NCI-H146 (cell line): ENCODE measurements at places on chromosomes 2 and 18.

- DNase-seq, result no peak
These were observed 64.5 kb downstream of the LYPD1 start for GRCh38 chr2:132605236-132606180.

DNA sequence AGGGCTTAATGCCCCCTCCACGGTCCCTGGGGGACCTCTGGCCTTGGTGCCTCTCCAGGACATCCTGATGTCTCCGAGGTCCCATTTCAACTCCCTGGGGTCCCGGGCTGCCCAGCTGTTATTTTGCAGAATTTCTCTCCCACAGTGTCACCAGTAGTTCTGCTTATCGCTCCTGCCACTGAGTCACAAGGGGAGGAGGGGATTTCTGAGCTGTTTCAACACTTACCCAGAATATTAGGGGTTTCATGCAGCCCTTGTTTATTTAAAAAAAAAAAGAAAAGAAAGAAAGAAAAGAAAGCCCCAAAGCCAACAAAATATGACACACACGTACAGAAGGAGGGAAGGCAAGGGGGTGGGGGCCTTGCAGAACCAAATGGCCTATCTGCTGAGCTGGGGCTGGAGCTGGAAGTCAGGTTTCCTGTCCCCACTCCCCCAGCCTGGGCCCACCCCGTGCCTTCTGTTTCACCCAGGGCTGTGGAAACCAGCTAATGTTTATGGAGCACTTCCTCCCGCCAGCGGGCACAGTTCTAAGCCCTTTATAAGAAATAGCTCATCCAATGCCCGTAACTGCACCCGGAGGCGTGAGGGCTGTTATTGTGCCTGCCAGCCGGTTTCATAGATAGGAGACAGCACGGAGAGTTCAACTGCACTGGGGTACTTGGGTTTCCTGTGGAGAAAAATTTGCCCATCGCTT is 8.4 kb upstream of the ARID5A start:
- DNase-seq, result no peak

- DNase-seq, result no peak
These were observed 2.1 kb upstream of the GALNT3 start for GRCh38 chr2:165796129-165796528.

GRCh38 chr2:25305775-25306174 is 36.0 kb downstream of the DNMT3A start:
- DNase-seq, result no peak

DNA sequence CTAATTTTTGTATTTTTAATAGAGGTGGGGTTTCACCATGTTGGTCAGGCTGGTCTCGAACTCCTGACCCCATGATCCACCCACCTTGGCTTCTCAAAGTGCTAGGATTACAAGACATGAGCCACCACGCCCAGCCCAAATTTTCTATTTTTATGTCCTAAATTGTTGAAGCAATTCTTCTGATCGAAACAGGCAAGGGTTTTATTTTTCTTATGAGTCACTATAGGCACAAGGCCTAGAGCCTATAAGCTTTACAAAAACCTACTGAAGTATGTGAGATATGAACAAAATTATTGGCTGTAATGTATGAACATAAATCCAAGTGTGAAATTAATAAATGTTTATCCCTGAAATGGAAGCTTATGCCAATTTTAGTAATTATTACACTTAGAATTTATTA is 464.2 kb upstream of the NRP2 start:
- no peak for DNase-seq

DNA sequence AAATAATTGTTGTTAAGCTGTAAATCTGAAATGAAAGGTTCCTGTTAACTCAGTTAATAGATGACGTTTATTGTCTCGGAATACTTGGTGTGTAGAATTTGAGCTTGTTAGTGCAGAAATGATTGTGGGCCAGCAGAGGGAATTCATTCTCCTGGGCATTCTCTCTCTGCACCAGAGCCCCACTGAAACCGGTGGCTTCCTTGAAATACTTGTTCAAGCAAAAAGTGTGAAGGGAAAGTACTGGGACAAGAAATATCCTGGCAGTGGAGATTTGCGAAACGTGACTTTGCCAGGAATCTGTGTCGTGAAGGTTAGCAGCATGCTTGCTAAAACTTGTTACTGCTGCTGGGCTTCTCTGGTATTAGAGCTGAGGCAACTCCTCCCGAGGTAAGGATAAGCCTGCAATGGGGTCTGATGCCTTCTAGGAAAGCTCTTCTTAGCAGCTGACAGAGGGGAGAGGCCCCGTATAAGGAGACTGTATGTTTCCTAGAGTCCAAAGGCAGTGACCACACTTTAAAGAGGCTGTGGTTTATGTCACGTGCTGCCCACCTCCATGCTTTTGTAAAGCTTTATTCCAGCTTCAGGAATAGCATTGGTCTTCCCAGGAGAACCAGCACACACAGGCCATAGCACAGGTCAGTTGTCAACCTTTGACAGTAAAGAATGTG is 2.0 kb downstream of the ITGA6 start:
- DNase-seq, result no peak

DNA sequence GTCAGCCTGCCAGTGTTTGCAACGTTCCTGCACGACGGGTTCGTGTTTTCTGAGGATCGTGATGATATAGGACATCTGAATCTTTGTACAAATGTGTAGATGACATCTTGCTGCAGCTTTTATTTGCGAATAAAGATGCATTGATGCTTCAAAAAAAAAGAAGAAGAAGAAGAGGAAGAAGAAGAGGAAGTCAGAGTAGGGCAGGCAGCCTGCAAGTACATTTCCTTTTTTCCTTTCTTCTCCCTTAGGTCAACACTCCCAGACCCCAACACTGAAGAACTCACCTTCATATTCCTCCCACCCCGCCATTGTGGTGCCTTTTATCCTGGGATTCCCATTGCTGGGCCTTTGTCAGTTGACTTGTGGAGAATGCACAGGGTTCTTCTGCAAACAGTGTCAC is 91.5 kb downstream of the FHOD3 start:
- DNase-seq, result no peak

GRCh38 chr18:57073501-57074187 is 73.2 kb upstream of the BOD1L2 start:
- DNase-seq, result no peak

- no peak for DNase-seq
These were observed 122.3 kb downstream of the LYPD6B start for GRCh38 chr2:149160701-149161217.
